Activated T-helper 1 cell treated with anti-CD3 and anti-CD28 coated beads, Interleukin-2, amount 50 U/mL, for 16 hours (primary cell): ENCODE measurements at places on chromosomes 3 and 15.
A peak's percentile ranks its signal among the peaks of the same experiment; 100 is the strongest.

GRCh38 chr15:57070674-57071073 is 152.2 kb downstream of the TCF12 start:
- no peak for DNase-seq

DNA sequence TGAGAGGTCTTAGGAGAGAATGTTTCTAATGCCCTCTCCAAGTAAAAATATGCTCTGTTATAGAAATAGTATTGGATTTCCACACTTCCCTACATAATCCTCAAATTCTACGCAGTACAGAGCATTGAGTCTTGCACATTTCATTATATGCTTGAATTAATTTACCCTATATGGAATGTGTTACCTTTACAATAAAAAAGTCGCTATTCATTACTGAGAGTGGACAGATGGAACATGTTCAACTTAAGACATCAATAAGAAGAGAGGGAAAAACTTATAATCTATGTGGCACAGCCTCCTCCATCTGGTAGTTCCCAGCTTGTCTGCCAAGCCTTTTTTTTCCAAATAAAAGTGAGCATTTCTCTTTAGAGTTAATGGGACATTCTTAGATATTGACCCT is 417.9 kb downstream of the MECOM start:
- DNase-seq: no peak

GRCh38 chr3:194043516-194043915 is 92.4 kb upstream of the HES1 start:
- DNase-seq: no peak

DNA sequence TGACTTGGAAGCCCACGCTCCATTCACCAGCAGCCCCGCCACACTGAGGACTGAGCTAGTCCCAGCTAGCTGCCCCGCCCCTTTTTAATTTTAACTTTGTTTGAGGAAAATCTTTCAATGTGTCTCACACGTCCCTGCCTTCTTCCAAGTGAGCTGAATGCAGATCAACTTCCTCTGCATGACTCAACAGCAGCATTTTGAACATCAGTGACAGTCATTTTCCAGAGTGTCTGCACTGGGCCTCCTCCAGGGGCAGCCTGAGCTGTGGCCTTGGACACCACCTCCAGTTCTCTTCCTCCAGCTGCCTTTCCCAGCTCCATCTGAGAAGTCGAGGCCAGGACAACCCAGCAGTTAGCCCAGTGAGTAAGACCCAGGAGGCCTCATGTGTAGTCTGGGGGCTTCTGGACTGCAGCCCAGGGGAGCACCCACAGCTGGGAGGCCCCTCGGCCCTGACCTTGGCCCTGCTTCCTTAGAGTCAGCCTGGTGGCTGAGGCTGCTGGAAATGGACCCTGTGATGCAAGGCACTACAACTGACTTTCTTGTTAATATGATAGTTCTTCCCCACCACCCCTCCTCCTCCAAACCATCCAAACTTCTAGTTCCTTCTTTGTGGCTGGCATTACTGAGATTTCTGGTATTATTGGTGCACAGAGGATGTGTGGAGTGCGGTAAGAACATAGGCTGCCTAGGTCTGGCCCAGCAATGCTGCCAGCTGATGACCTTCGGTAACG is 21.4 kb upstream of the ESYT3 start:
- DNase-seq: no peak

DNA sequence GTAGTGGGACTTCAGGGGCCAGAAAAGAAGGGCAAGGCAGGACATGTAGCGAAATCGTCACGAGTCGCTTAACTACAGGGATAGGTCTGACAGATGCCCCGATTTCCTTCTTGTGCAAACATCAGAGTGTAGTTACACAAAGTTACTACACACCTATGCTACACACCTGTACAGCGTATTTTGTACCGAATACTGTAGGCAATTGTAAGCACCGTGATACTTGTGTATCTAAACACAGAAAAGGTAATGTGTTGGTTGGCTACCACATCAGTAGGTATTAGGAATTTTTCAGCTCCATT is 515 bp upstream of the MTHFS start:
- no peak for DNase-seq

DNA sequence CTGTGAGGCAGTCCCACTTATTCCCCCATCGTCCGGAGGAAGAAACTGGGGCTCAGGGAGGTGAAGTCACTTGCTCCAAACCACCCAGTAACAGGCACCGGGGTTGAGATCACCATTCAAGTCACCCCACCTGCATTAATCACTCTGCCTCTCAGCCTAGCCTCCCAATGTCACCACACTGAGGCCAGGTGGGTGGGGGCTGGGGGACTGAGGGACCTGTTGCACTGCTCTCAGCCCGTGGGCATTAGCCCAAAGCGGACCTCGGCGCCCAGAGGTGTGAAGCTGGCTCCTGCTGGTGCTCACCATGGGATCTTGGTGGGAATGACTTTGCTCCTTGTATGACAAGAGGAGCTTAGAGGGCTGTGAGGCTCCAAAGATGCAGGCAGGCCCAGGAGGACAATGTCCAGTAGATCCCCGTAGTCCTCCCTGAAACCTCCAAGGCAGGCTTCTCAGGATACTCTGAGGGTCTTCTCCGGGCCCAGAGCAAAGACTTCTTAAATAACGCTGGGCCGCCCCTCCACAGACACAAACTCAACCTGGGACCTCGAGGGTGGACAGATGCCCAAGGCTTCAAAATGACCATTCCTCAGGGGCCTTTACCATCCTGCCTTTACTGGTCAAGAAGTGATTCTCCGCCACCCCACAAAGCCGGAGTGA is 1.7 kb downstream of the NT5DC2 start:
- no peak for DNase-seq

GRCh38 chr3:50623840-50624474 is 7.0 kb downstream of the MAPKAPK3 start:
- no peak for DNase-seq

DNA sequence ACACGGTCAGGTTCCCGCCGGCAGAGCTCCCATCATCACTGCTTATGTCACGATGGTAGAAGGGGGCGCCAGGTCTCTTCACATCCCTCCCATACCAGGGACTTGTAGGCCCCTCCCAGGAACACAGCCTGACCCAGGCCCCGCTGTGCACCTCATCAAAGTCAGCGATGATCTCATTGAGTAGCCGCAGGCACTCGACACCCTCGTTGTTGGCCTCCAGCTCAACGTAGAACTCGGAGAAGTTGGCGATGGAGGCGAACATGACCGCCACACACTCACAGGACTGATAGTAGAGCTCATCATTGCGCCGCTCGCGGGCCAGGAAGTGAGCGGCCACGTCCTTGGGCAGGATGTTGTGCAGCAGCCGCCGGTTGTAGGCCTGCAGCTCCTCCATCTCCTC is 89.2 kb downstream of the SEC22A start:
- DNase-seq: no peak

GRCh38 chr15:60076582-60077276 is 72.6 kb downstream of the FOXB1 start:
- DNase-seq: no peak

- no peak for DNase-seq
These were observed 257.2 kb upstream of the SOX2 start for GRCh38 chr3:181454451-181455027.

GRCh38 chr3:45083023-45083422 is 56.9 kb downstream of the CLEC3B start:
- no peak for DNase-seq

DNA sequence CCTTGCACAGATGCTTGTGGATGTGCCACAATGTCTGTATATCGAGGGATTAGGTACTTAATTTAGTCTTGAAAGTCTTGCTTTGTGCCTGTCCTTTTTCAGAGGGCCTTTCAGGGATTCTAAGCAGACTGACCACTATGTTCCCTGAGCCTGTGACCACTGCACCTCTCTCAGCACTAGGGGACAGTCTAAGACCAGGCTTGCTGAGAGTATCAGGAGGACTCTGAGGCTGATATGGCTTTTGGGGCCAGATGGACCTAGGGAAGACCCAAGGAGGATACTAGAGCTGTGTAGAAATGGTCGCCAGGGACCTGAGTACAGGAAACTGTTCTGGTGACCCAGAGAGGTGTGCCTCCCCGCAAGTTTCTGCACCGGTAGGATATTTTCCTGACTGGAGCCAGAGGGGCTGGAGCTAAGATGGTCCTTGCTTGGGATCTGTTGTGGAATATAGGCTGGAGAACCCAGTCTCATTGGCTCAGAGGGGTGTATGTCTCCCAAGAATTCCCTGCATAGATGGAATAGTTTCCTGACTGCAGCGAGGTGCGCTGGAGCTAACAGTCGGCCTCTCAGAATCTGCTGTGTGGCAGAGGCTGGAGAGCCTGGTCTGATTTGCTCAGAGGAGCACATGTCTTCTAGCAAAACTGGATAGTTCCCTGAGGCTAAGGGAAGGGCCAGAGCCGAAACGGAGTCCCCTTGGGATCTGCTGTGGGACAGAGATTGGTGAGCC is 213.2 kb upstream of the DCBLD2 start:
- no peak for DNase-seq

GRCh38 chr3:77042882-77043281 is 3.0 kb downstream of the ROBO2 start:
- DNase-seq: no peak

DNA sequence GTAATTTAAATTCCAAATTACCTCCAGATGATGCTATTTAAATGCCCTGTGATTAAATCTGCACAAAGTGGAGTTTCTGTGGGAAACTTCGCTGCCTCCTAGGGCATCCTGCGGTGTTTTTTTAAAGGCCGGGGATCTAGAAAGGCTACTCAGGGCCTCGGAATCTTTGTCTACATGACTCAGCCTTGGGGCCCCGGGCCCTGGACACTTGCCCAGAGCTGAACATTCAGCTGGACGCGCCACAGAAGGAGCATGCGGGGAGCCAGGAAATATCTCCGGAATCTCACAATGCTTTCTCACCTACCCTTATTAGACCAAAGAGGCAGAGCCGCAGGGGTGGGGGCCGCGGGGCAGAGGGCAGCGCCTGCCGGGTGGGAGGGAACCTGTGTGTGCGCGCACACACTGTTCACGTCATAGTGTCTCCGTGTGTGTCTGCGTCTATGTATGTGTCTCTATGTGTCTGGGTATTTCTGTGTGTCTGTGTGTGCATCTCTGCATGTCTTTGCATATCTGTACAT is 145.5 kb upstream of the TPM1 start:
- DNase-seq: no peak

DNA sequence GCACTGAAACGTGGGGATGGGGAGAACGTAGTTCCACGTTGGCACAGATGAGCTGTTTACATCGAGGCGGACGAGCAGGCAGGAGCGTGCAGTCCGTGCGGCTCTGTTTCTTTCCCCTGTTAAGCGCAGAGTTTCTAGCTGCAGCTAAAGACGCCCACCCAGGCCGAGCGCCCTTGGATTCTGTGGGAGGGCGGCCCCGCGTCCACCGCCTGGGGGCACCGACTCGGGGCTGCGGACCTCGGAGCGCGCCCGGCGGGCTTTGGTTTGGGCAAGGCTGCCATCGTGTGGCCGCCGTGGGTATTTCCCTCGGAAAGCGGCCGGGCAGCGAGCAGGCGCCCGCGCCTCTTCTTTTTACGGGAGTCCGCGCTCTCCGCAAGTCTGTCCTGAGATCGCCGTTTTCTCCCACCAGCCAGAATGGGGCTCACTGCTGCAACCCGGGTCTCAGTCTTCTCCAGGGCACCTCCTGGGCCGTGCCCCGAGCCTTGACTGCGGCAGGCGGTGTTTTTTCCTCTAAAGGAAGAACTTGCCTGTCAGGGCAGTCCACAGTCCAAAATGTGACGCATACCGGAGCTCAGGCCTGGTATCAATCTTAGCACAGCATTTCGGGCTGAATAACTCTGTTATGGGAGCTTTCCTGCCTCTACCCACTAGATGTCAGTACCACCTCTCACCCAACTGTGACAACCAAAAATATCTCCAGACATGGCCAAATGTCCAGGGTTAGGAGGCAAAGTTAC is 219.9 kb upstream of the IGF1R start:
- peak; percentile 11 for DNase-seq

- DNase-seq: no peak
These were observed 127.6 kb upstream of the GBE1 start for GRCh38 chr3:81888914-81889557.

GRCh38 chr3:105096071-105096470 is 270.6 kb upstream of the ALCAM start:
- DNase-seq: no peak

DNA sequence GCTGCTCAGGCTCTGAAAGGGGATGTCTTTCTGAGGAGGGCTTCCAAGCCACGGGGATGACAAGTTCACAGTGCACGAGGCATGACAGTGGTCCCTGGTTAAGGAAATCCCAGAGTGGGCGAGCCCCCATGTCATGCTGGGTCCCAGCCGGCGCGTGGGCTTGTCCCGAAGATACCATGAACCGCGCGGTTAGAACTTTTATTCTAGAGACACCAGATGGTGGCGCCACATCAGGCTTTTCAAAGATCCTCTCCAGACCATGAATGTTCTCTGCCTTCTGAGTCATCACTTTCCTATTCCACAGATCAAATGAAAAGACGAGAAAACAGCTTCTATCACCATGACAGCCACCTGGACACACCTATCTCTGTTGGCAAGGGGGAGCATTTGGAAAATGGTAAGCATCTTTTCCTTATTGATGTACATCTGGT is 227.8 kb upstream of the LYSMD4 start:
- DNase-seq: no peak

DNA sequence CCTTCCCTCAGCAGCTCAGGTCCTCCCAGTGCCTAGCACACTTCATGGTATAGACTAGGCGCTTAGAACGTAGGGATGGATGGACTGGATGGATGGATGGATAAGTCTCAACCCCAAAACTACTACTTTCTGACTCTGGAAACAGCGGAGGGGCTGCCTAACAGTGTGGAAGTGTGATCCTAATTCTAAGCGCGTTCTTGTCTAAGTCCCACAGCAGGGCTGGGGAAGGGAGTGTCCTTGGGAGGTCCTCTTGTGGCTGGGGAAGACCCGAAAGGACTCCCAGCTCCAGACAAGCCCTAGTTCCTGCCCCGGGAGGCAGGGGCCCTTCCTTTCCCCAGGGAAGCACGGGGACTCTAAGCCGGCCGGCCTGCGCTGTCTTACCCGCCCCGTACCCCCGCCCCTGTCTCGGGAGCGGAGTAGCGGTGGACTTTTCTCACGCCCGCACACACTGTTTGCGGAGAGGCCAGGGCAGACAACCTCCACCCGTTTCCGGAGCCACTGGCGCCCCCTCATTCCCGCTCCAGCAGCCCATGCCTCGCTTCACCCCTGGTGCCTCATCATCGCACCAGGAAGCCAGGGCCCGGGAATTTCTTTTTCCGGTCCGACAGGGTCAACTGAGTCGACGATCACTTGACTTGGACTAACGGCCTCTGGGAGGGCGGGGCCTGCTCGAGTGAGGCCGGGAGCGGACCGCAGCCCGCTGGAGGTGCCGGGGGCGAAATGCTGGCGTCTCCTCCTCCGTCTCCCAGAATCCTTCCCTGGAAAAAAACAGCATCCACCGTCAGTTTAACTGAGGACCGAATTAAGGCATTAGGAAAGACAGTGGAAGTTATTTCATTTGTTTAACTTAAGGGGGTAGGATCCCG is 133.3 kb downstream of the TBC1D2B start:
- DNase-seq: no peak

DNA sequence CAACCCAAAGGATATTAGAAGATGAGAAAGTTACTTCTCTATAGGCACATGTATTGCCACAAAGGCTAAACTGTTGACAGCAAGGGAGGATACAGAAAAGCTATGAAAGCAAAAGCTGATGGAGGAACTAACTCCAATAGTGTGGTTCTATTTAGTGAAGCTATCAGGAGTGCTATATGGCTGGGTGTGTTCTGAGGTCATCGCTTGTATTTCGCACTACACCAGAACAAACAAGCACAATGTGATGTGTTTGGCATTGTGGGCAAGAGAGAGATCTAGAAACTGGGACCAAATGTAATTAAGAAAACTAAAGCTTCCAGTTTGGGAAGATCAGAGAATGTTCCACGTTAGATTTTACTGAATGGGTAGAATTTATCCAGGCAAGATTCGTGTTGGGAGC is 220.4 kb upstream of the UMPS start:
- DNase-seq: no peak
